Ecto neural progenitor cell (in vitro differentiated cells): ENCODE measurements at places on chromosomes 6 and 20.

- DNase-seq, result no peak
These were observed 33.0 kb upstream of the CDH4 start for GRCh38 chr20:61219021-61219431.

DNA sequence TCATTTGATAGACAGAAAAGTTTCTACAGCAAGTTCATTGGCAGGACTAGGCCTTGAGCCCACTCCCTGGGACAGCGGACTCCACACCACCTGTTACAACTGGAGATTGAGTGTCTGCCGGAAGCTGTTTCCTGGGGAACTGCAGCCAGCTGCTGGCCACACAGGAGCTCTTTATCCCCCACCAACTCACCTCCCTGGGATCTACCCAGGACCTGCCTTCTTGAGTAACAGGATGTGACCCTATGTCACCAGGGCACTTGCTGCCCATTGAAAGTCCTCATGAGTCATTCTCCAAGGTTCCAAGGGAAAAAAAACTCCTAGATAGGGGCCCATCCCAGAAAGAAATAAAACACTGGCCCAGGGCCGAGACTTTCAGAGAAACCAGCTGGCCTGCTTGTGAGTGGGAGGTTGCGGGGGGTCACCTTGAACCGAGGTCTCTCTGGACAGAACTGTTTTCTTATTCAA, 37.4 kb upstream of the SLC9A8 start:
- no peak for DNase-seq

DNA sequence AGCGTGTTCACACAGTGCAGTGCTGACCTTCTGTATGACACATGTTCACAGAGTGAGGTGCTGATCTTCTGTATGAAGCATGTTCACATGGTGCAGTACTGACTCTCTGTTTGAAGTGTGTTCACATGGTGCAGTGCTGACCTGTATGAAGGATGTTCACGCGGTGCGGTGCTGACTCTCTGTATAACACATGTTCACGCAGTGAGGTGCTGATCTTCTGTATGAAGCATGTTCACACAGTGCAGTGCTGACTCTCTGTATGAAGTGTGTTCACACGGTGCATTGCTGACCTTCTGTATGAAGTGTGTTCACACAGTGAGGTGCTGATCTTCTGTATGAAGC, 10.8 kb upstream of the SERPINB1 start:
- DNase-seq, result no peak

DNA sequence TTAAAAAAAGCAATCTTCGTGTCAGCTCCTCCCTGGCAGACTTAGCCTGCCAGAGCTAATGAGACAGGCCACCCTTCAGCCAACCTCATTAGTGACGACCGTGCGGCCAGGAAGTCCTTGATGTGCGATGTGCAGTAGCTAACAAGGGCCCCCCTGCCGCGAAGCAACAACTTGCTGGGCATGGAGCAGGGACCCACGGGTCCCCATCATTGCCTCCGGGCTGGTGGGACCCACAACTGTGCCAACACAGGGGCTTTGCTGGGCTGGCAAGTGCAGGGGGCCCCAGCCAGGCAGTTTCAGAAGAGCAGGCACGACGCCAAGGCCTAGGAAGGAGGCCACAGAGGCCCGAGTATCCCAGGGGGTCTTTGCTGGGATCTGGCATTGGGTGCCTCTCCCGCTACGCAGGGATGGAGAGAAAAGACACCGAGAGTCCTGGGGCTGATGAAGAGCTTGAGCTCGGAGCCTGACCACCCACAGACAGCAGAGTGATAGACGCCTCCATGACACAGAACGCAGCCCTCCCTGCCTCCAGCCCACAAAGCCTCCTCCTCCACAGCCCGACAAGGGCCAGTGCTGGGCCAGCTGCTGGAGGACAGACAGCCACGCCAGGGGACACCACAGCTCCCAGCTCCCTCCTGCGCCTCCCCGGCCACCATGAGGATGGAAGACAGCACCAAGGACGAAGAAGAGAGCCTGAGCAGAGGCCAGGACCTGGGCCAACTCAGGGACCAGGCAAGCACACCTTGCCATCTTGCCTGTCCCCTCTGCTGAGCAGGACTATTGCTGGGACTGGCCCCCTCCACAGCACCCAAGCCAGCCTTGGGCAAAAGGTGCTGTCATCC, 96.6 kb downstream of the YTHDF1 start:
- no peak for DNase-seq

- DNase-seq, result no peak
These were observed 126.8 kb upstream of the HCRTR2 start for GRCh38 chr6:55047451-55048044.

GRCh38 chr6:25387911-25388310, 108.7 kb downstream of the CARMIL1 start:
- no peak for DNase-seq
